Activated T-cell treated with anti-CD3 and anti-CD28 coated beads, Interleukin-2, amount 50 U/mL, for 1 hour (primary cell): ENCODE measurements at places on chromosomes 3 and 15.

DNA sequence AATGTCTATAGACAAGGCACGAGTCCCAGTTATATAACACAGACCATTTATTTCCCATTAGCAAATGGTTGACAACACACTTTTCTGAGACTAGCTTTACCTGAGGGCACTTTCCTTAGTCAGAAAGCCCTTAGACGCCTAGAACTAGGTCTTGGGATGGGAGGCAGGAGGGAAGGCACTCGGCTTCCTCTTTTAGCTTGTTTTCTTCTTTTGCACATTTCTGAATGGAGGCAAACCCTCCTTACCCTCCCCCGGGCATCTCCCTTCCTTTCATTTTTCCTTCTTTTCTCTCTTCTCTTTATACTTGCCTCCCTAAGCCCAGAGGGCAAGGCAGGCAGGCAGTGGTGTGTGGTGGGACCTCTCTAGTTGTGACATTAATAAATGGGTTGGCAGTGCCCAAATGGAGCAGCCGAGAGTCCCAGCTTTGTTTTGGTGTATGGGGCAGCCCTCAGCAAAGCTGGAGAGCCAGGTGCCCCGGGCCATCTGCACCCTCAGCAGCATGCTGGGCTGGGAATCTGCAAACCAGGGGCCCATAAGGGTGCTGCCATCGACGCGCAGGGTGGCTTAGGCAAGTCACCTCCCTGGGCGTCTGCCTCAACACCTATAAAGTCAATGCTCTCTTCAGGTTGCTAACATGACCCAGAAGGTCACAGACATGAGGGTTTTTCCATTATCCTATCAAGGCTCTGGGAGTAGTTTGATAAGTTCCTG lies 21.1 kb upstream of the BCL2L10 start:
- no peak for DNase-seq

DNA sequence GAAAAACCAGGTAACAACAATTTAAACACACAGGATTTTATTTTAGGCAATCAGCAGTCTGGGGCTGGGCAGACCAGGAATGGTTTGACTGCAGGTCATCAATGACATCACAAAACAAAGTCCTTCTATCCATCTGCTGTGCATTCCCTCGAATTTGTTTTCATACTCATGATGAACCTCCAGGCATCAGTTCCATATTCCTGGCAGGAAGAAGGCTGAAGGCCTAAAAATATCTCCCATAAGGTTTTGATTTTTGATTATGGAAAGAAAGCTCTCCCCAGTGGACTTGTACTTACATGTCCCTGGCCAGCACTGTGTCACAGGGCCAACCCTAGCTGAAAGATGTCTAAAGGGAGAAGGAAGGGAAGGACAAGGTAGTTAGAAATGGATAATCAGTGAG lies 107.4 kb downstream of the PEAK1 start:
- DNase-seq: no peak

GRCh38 chr3:196707566-196707965 lies 4.5 kb downstream of the CEP19 start:
- DNase-seq: no peak

DNA sequence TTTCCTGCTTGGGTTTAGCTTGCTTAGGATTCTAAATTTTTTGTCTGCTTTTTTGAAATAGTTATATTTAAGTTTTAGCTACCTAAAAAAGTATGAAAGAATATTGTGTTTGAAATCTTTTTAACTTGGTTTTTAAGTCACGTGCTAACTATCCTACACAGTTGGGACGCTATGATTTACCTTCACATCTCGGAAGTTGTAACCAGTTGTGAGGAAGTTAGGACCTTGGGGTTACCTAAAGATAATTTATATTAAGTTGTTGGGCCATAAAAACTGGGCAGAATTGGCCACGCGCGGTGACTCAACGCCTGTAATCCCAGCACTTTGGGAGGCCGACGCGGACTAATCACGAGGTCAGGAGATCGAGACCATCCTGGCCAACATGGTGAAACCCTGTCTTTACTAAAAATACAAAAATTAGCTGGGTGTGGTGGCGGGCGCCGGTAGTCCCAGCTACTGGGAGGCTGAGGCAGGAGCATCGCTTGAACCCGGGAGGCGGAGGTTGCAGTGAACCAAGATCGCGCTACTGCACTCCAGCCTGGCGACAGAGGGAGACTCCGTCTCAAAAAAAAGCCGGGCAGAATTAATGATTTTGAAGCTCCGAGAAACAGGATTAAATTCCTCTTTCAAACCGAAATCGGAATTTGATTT lies 1.0 kb downstream of the ZFAND6 start:
- DNase-seq: peak; percentile 33

DNA sequence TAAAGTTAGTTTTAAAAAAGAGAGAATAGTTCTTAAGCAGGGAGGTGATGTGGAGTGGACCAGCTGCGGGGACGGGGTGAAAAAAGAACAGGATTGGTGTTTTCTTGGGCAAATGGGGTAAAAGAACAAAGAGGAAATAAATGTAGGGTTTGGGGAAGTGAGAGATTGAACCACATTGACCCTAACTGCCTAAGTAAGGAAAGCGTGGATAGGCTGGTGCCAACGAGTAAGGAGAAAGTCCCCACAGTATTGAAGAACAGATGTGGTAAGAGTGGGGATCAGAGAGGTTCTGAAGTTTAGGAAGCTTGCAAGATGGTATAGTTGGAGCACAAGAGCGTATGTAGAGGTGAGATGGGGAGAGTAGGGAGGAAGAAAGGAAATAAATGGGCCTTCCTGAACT lies 17.0 kb downstream of the IREB2 start:
- no peak for DNase-seq

DNA sequence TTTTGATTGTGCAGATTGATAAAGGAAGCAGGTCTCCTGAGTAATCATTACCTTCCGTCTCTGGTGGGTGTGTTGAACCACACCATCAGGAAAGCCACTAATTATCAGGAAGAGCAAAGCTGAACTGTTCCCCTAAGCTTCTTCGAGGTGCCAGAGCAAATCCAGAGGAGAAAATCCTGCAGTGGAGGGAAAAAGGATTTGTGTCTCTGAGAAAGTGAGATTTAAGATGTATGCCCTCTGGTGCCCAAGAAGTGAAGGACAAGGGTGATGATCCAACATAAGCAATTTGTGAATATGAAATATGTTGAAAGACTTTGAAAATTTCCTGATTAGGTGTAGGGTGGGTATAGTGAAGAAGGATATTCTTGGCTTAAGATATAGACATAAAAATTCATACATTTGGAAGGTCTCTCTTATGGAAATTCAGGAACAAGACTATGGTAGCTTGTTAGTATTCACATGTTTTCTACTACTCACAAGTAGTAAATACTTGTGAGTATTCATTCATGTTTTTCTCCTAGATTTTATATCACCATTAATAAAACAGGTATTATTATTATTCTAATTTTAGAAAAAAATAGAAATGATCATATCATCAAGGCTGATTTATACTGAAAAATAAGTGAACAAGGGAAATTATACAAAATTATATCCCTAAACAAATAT lies 34.8 kb downstream of the COMMD2 start:
- no peak for DNase-seq

DNA sequence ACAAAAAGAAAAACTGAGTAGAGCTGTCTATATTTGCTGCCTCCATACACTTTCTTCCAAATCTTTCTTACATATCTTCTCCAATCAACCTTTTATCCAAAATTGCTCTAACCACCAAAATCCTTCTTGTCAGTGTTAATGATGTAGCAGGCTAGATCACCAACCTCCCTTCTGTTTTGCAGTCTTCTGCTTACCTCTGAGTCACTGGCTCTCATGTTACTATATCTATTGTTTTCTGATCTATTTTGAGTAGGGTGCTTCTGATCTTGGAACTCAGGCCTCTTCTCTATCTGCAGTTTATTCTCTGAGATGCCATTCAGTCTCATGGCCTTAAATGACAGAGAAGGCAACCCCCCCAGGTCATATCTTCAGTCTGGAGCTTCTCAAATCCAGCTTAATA lies 26.3 kb upstream of the AADAC start:
- DNase-seq: no peak

DNA sequence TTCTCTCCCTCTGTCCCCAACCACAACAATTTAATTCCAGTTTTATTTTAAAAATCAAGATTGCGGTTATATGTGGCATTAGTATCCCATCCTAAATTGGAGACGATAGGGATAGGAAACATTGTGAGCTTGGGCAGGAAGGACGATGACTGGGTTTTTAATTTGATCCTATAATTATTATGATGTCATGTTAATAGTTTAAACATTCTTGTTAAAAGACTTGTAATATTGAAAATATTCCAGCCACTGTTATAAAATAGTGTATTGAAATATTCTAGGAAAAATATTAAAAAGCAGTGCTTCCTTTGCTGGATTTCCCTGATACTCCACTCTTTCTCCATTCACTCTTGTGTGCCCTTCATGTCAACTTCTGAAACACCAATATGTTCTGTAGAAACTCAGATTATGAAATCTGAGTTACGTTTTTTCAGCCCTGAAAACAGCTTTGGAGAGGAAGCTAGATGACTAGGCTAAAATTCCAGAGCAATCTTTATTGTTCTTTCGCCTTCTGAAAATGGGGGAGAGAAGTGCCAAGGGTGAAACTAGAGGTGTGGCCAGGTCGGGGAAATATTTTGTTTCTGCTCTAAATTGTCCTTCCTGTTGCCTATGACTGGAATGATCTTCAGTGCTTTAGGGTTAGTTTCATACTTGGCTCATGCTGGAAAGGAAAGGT lies 46.1 kb upstream of the MAP3K13 start:
- DNase-seq: no peak

DNA sequence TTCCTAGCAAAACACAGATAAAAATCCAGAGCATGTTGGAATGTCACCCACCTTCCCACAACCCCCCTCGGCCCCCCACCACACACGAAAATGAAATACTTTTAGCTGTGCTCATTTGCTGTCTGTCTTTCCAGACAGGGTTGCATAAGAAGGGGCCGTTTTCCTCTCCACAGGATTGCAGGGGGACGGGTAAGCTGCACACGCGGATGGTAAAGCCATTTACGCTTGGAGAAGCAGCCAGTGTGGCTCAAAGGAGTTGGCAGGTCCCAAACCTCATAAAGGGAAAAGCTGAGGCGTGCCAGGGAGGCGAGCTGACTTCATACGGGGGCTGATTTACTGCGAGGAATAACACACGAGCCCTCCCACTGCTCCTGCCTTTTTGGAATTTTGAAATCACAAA lies 47.4 kb upstream of the ITGA11 start:
- DNase-seq: no peak

DNA sequence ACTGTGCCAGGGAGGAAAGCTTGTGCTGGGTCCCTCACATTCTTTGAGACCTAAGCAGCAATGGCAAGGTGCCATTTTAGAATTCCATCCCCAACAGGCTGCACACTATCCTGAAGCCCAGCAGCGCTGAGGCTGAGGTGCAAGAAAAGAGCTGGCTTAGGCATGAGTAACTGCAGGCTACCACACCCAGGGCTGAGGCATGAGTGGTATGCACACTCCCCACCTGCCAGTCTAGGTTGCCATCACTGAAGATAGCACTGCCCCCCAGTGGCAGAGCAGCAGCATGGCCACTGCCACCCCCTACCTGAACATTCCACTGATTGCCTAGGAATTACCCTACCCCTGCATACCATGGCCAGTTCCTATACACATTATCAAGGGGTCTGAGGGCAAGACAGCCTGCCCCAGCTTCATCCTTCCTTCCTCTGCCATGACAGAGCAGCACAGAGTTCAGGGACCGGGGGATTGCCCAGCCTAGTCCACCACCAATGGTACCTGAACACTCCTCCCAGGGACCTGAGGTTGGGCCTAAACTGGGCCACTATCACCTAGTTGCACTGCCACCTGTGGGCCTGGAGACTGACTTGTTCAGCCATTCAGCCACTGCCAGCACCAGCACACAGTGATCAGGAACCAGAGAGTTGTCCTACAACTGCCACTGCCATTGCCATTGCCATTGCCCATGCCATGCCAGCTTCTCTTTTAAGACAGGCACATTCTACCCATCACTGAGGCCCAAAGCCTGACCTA lies 129.8 kb downstream of the SATB1 start:
- DNase-seq: no peak

DNA sequence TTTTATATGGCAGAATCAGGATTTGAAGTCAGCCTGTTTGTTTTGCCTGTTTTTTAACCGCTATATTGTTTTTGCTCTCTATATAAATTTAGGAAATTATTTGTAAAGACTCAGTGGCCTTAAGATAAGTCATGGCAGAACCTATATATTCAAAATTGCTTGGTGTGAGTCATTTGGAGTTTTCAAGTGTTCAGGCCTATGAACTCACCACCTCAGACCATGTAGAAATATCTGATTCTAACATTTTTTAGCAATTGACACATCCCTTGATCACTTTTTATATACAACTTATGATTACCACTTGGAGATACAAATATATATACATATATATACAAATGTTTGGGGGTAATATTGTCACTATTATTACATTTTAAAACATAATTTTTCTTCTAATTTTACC lies 95.7 kb downstream of the VGLL3 start:
- no peak for DNase-seq

DNA sequence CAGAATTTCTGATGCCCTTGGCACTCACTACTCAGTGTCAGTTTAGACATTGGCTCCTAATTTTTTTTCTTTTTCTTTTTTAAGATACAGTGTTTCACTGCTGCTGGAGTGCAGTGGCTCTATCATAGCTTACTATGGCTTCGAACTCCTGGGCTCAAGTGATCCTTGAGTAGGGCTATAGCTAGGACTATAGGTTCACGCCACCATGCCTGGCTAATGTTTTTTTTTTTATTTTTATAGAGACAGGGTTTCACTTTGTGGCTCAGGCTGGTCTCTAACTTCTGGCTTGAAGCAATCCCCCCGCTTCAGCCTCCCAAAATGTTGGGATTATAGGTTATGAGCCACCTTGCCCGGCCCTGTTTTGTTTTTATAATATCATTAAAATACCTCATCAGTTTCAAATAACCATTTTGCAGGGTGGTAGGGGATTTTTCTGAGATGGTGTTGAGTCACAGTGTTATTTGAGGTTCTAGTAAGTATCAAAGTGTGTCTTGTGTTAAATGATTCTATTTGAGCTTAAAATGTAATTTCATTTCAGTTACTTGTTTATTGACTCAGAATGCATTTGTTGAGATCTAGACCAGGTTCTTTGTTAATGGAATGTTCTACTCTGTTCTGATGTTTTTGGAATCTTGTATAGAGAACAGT lies 7.0 kb downstream of the FNDC3B start:
- no peak for DNase-seq

- DNase-seq: no peak
These were observed 91.8 kb downstream of the UBE2E2 start for GRCh38 chr3:23294770-23295387.

GRCh38 chr15:73540161-73540560 lies 93.0 kb downstream of the NPTN start:
- DNase-seq: no peak

GRCh38 chr3:111763968-111764367 lies 95.1 kb upstream of the PHLDB2 start:
- no peak for DNase-seq

DNA sequence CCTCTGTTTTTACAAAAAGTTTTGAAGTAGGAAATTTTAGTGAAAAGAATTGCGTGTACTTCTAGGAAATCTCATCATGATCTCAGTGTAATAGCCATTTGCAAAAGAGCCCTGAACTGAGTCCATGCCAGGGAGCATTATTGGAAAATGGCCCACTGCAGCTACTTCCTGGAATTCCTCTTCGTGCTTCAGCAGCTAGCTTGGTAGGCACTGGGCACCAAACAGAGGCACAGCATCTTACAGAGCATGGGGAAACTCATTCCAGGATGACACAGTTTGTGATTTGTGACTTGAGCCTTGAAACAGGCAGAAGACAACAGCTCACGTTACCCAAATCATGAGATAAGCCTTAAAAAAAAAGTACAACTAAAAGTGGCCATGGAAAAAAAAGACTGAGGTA lies 179.1 kb downstream of the WDR72 start:
- DNase-seq: no peak
